ENCODE measurements at places on chromosomes 6 and 20. TPM values are rescaled to one million over a fixed set of nuclear protein-coding genes. Genes with fewer than 3 reads are reported as not detected.
A peak's percentile ranks its signal among the peaks of the same experiment; 100 is the strongest.

Gene SLC35F1
- polyA plus RNA-seq = not detected

DNA sequence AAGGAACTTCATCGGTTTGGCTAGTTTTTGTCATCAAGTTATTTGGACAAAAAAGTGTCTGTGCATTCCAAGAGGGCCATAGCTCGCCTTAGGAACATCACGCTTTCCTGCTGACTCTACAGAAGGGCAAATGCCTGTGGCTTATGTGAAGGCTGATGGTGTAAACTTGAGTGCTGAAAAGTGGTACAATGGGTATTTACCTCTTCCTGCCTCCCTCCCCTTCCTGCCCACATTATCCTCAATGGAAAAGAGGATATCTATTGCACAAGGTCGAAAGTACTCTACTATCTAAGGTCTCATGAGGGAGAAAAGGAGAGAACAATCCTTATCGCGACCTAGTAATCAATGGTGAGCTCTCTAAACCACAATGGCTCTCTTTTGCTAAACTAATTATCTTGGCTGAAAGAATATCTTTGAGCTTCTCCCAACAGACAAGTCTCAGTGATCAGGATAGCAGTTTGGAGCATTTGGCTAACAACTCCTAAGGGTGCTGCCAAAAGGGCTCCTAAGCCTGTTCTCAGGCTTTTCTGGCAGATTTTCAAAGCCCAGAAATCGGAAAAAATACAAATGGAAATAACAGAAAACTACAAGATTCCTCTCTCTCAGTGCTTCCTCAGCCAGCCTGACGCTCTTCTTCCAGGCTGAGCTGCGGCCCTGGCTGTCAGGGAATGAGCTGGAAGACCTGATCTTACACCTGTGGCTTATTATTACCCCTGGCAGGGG lies 42.6 kb upstream of the ENPP1 start:
- peak; percentile 74 for DNase-seq

DNA sequence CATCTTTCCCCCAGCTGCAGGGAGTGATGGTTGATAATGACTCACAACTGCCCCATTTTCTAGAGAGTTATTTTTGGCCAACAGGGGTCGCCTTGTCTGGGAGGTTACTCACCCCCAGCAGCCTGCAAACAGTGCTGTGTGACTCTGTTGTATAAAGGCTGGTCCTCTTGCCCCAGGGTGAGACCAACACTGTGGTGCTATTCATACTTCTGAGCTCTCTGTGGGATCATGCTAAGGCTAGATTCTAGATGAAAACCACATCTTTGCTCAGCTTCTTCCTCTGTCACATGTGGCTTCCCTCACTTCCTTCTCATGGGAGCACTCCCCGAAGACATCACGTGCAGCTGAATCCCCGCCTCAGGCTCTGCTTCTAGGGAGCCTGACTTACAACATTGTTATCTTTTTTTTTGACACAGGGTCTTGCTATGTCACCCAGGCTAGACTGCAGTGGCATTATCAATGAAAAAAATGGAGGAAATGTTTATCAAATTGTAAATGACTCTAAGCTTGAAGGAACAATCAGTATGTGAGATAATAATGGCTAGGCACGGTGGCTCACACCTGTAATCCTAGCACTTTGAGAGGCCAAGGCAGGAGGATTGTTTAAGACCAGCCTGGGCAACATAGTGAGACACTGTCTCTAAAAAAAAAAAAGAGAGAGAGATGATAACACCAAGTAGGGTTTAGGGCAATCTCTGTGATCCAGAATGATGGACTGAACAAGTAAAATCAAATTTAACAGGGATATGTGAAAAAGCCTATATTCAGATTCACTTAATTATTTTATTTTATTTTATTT lies 55.7 kb upstream of the SLC23A2 start:
- DNase-seq = peak; percentile 46

Gene ENPP5
- polyA plus RNA-seq = not detected

DNA sequence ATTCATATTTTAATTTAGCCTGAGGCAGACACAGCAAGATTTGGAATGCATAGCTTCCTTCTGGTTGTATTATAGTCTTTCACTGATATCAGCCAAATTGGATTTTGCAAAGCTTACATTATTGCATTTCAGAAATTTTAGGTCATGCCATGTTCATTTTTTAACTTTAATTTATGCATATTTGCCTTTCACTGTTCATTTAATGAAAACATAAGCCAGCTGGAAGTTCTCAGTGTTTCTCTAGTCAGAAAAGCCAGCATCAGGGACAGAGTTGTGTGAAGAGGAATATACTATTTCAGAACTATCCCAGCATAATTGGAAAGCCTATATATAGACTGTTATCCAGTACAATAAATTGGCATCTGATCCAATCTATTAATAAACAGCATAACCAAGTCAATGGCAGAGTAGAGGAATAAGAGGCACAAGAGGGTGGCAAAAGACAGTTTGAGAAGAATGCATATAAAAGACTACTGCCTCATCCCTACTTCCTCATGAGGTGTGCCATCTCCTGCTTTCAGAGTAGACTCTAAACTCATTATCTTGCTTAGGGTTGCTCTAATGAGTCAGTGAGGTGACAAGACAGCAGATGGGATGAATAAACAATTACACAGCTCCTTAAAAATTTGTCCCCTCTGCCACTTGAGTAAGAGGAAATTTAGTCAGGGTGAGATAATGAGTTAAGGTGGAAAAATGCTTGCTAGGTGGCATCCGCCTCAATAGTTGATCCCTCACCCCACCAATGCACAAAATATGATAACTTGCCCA lies 159.8 kb upstream of the HCRTR2 start:
- DNase-seq = peak; percentile 53

GRCh38 chr6:102458990-102459389 lies 1065.5 kb downstream of the GRIK2 start:
- no peak for DNase-seq

- no peak for DNase-seq
Measured at GRCh38 chr6:97459986-97460385, 177.0 kb upstream of the MMS22L start.

DNA sequence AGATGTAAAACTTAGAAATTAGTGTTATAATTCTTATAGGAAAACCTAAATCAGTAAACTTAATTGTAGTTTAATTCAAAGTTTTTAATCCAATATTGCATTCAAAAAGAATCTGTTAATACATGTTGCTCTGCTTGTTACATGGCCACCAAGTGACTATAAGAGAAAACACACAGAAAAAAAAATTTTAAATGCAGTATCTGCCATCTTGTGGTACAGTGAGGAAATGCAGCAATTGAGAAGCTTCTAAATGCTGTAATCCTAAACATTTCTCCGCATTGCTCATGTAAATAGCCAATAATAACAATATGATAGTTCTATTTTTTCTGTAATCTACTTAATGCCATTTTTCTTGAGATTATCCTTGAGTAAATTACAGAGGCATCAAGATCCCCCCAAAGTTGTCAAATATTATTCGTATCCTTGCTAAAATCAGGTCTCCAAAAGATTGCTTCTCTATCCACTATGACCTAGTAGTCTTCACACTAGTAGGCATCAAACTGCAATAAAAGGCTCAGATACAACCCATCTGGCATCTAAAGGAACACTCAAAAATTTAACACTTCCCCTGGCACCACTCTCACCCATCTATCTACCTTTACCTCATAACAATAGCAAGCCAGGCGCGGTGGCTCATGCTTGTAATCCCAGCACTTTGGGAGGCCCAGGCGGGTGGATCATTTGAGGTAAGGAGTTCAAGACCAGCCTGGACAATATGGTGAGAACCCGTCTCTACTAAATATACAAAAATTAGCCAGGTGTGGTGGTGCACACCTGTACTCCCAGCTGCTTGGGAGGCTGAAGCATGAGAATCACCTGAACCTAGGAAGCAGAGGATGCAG lies 34.6 kb downstream of the HDAC2 start:
- DNase-seq = peak; percentile 70

DNA sequence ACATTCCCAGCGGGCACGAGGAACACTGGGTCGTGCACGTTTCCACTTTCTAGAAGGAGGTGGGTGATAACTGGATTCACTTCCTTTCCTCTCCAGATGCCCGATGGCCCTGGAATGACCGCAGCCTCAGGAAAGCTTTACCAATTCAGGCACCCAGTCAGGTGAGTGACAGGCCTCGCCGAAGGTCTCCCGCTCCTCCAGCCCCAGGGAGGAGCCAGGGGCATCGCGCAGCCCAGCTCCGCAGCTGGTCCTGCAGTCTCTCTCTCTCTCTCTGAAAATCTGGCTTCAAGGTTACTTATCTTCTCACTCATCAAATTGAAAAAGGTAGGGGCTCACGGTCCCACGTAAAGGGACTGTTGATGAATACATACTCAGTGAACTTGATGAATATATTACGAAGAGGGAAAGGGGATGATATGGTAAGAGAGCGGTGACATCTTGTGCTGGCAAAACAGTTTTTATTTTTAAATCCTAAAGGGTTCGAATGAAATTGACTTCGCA lies 891 bp downstream of the RIPPLY2 start:
- DNase-seq = no peak

DNA sequence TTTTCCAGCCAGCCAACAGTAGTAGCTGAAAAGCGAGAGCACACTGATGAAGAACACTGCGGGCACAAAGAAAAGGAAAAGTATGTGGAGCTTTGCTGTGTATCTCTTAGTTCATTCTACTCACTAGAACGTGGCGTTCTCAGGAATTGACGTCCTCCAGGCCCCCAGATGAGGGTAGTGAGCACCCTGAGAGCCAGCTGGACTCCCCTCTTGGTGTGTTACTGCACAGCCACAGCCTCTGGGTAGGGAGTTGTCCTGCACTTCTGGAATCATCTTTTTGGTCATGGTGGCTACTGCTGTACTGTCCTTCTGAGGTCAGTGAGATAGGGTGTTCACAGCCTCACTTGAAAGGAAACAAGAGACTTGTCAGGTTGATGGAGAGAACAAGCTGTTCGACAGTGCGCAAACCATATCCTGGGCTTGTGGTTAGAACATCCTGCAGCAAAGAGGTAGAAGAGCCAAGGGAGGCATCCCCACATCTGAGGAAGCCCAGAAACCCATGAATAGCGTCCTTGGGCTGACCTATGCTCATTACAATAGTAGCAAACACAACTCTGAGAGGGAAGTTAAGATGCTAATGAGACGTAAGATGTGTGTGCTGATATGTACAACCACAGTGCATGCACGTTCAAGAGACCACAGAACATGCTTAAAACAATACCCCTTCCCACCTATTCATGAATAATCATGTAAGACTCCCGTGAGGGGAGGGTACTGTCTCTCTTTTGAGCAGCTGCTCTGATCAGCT lies 14.6 kb upstream of the HLA-F start:
- DNase-seq = no peak

GRCh38 chr6:56483929-56484328 lies 158.8 kb downstream of the DST start:
- DNase-seq = peak; percentile 86

- DNase-seq = no peak
Measured at GRCh38 chr20:1801929-1802306, 93.3 kb upstream of the SIRPA start.

- no peak for DNase-seq
Measured at GRCh38 chr6:43772681-43773049, 2.7 kb downstream of the VEGFA start.

DNA sequence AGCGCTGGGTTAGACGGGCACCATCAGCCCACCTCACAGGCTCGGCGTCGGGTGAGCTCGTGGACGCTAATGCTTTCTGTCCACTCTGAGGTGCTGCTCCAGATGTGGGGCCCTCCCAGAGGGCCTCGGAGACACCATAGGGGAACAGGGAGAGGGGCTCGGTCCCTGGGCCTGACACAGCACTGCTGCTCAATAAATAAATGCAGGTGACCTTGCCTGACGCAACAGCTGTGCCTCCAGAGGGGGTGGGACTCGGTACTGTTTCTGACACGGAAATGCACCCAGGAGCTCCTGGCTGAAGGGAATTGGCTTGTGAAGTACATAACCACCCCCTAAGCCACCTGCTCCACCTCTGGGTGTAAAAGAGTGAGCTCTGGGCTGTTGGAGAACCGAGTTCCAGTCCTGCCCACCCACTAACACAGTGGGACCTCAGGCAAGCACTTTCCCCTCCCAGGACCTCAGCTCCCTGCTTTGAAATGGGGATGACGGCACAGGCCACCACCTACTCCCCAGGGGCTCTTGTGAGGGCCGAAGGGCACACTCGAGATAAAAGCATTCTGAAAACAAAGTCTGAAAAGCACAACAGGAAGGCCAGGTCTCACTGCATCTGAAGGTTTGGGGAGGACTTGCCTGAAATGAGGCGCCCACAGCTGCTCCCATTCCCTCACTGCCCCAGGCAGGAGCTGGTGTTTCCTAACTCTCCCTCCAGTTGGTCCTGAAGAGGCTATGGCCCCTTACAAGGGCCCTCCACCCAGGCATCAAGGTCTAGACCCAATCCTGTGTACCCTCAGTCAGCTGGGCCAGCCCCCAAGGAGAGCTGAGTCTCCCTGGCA lies 6.7 kb downstream of the KCNK15 start:
- no peak for DNase-seq

DNA sequence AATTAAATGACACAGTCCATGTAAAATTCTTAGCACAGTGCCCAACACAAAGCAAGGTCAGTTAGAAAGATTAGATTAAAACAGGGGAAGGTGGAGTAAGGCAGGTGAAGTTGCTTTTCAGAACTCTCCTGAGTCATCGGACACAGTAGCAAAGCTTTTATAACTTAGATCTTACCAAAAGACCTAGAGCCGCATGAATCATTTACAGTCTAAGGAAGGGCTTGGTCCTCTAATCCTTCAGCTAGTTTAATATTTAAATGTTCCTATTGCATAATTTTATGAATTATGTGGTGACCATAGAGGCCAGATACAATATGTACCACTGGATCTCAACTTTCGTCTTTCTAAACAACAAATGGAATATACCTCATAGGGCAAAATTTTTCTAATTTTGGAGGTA lies 202.1 kb upstream of the SNX9 start:
- DNase-seq = no peak

DNA sequence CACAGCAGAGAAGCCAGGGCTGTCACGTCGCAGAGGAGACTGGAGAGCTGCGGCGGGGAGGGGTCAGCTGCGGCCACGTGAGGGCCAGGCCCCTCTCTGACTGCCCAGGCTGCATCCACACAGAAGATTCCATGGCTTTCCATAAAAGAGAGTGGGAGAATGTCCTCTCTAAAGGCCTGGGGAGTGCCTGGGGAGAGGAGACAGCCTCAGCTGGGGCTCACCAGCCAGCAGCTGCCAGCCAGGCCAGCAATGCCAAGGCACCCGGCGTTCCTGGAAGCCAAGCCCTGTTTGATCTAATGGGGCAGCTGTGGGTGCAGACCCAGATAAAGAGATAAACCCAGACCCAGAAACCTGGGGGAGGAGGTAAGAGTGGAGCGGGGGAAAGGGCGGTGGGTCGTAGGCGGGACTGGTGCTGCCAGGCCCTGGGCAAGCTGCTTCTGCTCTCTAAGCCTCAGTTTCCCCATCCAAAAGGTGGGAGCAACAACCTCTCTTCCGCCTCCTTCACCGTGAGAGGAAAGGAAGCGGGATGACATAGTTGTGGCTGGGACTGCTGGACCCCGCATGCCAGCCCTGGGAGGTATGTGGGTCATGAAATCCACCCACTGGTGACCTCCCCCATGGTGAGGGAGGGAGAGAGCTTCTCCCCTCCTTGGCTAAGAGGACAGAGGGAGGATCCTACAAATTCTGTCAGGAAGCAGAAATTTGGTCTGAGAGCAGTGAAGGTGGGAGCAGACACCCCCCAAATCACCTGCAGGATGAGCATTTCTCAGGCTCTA lies 3.1 kb upstream of the OSBPL2 start:
- DNase-seq = no peak

All from IMR-90 (cell line).